Astrocyte (in vitro differentiated cells and primary cell): ENCODE measurements at places on chromosomes 2 and 18.

- no peak for DNase-seq
These were observed 28.3 kb upstream of the DSC1 start for GRCh38 chr18:31190919-31191318.

DNA sequence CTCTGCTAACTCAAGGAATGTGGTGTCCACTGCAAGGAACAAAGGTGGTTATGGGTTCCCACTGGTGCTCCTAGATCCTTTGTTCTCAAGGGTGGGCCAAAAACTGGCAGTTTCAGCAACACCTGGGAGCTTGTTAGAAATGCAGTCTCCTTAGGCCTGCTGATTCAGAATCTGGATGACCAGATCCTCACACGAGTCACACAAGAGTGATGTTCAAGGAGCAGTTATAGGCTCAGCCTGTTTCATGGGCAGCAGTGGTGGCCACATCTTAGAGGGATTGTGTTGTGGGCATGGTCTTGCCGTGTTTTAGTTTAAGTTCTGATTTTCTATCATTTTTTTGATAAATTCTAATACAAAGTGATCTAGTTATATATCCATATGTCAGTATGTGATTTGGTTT is 28.7 kb upstream of the MGAT5 start:
- no peak for DNase-seq

DNA sequence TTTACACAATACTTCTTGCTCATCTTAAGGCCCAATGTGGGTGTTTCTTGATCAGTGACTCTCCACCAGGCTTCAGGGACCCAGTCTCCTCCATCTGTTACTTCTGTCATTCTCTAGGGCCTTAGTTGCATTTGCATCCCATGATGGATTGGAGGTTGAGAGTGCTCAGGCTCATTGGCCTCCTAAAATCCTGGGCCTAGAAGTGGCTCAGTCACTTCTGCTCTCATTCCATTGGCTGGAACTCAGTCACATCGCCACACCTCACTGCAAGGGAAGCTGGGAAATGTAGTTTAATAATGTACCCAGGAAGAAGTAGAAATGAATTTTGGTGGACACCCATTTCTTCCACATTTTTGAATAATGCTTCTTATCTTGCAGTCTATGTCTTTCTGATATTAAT is 223.5 kb downstream of the HRH4 start:
- no peak for DNase-seq

- DNase-seq = no peak
These were observed 115.1 kb downstream of the CMPK2 start for GRCh38 chr2:6750411-6751158.

DNA sequence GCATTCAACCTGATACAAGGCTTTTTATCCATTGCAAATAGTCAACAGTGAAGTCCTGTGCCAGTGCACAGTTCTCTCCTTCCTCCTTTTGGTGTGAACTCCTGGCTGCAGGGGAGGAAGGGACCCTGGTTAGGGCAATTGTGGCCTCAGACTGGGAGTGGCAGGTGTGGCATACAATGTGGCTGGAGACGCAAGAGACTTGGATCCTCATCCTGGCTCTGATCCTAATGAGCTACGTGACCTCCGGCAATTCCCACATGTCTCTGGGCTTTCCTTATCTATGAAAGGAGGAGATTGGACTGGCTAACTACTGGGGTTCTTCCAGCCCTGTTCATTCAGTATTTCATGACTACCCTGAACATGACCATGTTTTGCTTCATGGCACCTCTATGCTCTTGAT is 10.5 kb upstream of the IL1A start:
- no peak for DNase-seq

GRCh38 chr18:34787931-34788532 is 77.9 kb downstream of the DTNA start:
- peak; percentile 25 for DNase-seq

- no peak for DNase-seq
These were observed 96.3 kb downstream of the UBE2E3 start for GRCh38 chr2:181076658-181077057.

DNA sequence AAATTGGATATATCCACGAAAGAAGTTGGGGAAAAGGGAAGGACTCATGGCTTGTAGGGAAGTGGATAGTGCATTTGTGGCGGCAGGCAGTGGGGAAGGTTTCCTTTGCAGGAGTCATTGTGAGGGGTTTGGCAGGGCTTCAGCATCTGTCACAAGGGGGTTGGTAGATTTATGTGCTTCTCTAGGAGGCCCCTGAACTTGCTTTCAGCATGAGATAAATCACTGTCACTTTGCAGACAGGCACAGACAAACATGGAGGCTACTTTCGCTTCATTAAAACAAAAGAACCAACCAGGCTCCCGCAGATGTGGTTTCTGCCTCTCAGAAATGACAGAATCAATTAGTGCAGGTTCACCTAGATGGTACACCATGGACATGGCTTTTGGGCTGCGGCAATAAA is 340.7 kb downstream of the TGIF1 start:
- peak; percentile 94 for DNase-seq

DNA sequence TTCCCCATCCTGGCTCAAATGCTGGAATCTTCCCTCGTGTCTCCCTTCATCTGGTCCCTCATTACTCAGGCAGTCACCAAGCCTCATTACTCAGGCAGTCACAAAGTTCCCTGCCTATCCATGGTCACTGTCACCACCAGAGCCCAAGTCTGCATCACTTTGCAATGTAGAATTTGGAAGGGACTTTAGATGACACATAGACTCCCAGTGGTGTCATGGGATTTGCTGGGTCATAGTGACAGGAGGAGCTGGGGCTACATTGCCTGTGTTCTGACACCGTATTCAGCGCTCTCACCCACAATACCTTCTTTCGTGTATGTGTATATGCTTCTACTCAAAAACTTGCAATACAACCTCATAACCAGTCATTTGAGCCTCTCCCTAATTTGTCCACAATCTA is 2.1 kb upstream of the EMILIN1 start:
- no peak for DNase-seq

GRCh38 chr2:208466151-208466919 is 59.7 kb downstream of the PTH2R start:
- DNase-seq = no peak

GRCh38 chr2:183089192-183089851 is 10.8 kb downstream of the DUSP19 start:
- no peak for DNase-seq

- DNase-seq = no peak
These were observed 124.6 kb downstream of the RTP5 start for GRCh38 chr2:241994086-241994485.

DNA sequence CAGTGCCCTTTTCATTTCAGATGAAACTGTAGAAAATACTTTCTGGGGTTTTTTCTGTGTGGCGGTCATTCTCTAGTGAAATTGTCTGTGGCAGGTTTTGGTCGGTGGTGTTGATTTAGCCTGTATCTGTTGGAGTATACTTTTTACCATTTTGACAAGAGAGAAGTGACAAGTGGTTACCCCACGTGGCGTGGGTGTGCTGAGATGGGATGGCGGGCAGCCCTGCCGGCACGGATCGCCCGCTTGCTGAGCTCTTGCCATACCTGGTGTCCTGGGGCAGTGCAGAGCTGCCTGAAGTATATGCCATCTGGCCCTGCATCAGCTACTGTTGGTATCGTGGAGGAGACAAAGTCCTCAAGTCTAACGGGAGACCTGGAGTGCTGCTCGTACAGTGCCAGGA is 64.1 kb downstream of the MRPS9 start:
- DNase-seq = no peak

DNA sequence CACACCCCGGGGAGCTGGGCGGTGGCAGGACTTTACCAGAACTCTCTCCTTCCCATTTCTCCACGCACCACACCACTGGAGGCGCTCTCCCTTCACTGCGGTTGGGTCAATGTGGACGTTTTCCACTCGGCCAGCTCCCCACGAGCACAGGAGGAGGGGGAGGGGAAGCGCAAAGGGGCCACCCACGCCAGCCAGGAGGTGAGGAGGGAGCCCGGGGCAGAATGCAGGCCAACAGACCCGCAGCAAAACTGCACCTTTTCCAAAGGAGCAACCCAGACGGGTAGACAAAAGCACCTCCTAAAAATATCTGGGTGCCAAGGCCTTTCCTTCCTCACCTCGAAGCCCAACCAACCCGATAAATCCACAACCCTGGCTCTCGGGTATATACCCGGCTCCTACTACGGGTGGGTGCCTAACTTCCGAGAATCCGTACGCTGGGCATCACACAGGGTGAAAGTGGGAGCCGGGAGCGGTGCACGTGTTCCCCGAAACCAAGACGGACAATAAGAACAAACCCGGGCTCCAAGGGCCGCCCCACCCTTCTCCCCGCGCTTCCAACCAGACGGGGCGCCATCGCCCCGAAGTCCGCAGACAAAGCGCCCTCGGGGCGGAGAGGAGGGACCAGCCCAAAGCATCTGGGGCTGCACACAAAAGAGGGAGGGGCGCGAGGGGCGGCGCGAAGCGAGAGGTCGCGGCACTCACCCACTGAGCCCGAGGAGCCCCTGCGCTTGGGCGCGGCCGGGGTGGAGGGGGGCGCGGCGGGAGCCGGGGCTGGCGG is 1.0 kb downstream of the RTN4 start:
- DNase-seq = peak; percentile 64

GRCh38 chr18:21684731-21685130 is 19.8 kb downstream of the ABHD3 start:
- no peak for DNase-seq

- DNase-seq = no peak
These were observed 111.5 kb upstream of the COPS8 start for GRCh38 chr2:236974148-236974547.

GRCh38 chr2:84919885-84920580 is 14.6 kb downstream of the TMSB10 start:
- peak; percentile 97 for DNase-seq

- DNase-seq = peak; percentile 68
These were observed 14.7 kb upstream of the HOXD1 start for GRCh38 chr2:176173567-176174381.

- DNase-seq = no peak
These were observed 227.8 kb upstream of the CDH2 start for GRCh38 chr18:28404694-28405093.

DNA sequence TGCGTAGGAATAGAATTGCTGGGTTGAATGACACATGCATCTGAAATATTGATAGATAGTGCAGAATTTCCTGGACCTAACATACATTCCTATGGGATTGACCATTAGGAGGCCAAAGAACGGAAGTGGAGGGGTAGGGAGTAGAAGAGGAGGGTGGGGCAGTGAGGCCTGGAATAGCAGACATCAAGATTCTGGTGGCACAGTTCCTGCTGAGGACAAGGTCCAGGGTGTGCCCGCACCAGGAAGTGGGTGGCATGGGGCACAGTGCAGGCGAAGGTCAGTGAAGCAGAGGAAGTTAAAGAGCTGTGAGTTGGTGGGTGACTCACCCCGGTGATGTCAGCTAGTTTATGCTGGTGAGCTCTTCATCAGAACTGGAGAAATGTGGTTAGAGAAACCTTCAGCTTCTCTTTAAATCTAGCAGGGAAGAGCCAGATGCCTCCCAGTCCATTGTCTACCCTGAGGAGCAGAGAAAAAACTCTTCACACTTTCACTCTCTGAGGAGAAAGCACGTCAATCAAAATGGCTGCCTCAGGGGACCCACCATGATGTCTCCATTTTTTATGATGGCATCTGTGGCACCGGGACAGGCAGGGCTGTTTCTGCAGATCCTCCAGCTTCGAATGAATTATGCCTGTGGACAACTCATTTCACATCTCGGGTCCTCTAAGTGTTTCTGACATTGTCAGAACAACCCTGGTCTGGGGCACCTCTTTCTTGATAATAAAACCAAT is 55.9 kb upstream of the CTLA4 start:
- DNase-seq = peak; percentile 94

DNA sequence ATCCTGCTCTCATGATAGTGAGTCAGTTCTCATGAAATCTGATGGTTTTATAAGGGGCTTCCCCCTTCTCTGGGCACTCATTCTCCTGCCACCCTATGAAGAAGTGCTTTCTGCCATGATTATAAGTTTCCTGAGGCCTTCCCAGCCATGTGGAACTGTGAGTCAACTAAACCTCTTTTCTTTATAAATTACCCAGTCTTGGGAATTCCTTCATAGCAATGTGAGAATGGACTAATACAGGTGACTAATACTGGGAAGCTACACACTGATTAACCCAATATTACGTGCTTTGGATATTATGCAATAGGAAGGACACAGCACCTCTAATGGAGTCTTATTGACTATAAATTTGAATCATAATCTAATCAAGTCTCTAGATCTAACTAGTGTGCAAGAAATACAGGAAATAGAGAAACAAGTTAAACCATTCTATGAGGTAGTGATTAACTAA is 107.2 kb upstream of the ETAA1 start:
- peak; percentile 95 for DNase-seq

- DNase-seq = no peak
These were observed 114.0 kb downstream of the RAPGEF4 start for GRCh38 chr2:172849519-172850217.

DNA sequence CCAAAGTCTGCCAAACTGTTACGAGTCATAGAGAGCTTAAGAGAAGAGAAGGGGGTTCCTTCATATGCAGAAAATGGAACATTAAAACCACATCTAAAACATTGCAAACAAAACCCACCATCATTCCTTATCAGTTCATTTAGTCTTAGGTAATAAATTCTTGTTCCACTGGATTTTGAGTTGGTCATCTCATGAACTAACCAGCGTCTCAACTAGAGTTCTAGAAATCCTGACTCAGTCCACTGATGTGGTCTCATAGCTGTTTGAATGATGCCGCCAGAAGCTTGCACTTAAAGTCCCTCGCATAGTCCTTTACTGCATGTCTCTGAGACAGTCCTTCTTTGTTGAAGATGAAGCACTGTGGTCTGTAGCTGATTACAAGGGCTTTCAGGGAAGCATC is 15.0 kb upstream of the CAB39 start:
- peak; percentile 60 for DNase-seq

DNA sequence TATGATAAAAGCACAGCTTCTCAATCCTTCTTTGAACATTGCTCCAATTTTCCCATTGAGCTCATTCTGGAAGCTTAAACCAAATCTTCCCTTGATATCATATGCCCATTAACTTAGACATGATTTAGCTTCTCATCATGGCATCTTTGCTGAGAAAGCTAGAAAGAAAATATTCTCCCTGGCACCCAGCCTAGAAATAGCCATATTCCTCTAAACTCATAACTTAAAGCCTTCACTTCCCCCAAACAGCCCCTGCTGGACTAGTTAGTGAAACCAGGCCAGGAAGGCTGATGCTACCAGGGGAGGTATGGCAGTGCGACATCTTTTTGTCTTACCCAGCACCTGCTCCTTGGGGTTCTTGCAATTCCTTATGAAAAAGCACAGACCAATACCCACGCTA is 4.3 kb downstream of the AAK1 start:
- DNase-seq = no peak

GRCh38 chr2:22497789-22498188 is 887.2 kb upstream of the KLHL29 start:
- no peak for DNase-seq
